ENCODE measurements at places on chromosomes 13 and 19. TPM values are rescaled to one million over a fixed set of nuclear protein-coding genes. Genes with fewer than 3 reads are reported as not detected.

PTGER1 gene
- total RNA-seq = 2.5 TPM

ZNF547 gene
- 1.2 TPM for total RNA-seq

STAP2 gene
- total RNA-seq = 5.4 TPM

FPR2 gene
- total RNA-seq = not detected

METTL21C gene
- not detected for total RNA-seq

KIR3DL2 gene
- not detected for total RNA-seq

REXO1 gene
- 11.6 TPM for total RNA-seq

NECTIN2 gene
- 117 TPM for total RNA-seq

STARD13 gene
- total RNA-seq = 19.8 TPM

NCCRP1 gene
- not detected for total RNA-seq

CTXN1 gene
- 3.4 TPM for total RNA-seq

TMEM221 gene
- total RNA-seq = under 0.01 TPM

TMIGD2 gene
- not detected for total RNA-seq

PBX4 gene
- total RNA-seq = 3.2 TPM

UBE2M gene
- total RNA-seq = 47.9 TPM

RNF17 gene
- total RNA-seq = 0.50 TPM

SYCN gene
- not detected for total RNA-seq

PLIN4 gene
- 0.15 TPM for total RNA-seq

CPT1C gene
- total RNA-seq = 17.7 TPM

HOMER3 gene
- total RNA-seq = 67.1 TPM

ZNF534 gene
- total RNA-seq = not detected

LHB gene
- total RNA-seq = not detected

TMEM238 gene
- 1.8 TPM for total RNA-seq

SIGLEC12 gene
- not detected for total RNA-seq

CBY2 gene
- total RNA-seq = not detected

PSG3 gene
- not detected for total RNA-seq

ADAT3 gene
- total RNA-seq = 3.0 TPM

CYP2A13 gene
- not detected for total RNA-seq

THSD8 gene
- total RNA-seq = not detected

KANK3 gene
- 0.17 TPM for total RNA-seq

CATSPERD gene
- not detected for total RNA-seq

PNMA8B gene
- total RNA-seq = 0.67 TPM

RAX2 gene
- not detected for total RNA-seq

TBC1D17 gene
- 26.3 TPM for total RNA-seq

PALM3 gene
- 0.15 TPM for total RNA-seq

PSG11 gene
- total RNA-seq = not detected
